ENCODE measurements at places on chromosomes 6 and 20.

- DNase-seq = no peak
Measured at GRCh38 chr6:30490026-30490876, 942 bp downstream of the HLA-E start.

DNA sequence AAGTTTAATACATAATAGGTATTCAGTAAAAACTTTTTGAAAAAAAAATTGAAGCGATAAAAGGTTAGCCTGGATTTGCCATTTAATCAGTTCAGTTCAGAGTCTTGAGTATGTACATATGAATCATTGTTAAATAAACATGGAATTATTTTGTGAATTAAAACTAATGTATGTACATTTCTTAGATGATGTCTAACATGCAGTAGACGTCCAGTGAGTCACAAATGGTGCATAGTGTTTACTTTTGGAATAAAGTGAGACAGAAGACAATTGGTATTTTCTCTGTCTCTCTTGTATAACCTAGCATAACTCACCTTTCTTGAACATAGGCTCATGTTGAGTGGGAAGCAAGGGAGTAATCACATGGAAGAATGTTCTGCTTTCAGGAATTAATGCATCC, 83.5 kb downstream of the EYS start:
- DNase-seq = no peak

DNA sequence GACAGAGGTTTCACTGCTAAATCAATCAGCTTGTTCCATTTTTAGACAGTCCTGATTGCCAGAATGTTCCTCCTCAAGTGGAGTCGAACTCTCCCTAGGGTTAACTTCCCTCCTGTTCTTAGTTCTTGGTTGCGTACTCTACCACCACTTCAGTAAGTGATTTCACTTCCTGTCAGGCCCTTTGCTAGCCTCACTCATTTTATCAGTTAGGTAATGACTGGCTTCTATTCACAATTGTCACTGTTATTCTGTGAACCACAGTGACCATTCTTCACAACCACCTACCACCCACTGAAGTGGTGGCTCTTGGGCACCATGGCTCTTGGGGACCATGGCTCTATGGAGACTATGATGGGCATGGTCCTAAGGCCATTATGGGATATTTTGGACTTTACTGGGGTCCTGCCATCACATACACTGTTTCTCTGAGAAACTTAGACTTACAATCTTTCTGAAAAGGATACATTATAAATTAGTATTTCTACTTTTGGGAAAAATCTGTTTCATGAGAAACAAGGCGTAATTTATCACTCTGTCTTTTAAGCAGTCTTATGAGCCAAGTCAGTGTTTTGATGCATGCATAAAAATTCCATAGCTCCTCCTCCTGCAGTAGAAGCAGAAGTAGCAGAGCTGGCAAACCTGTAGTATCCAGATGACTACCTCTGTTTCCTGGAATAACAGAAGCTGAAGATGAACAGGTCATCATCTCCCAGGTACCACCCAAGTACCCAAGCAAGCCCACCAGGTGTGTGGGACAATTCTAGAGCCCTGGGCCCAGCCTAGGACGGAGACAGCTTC, 66.3 kb downstream of the ATXN1 start:
- DNase-seq = no peak

GRCh38 chr6:123509112-123509511, 127.6 kb downstream of the TRDN start:
- no peak for DNase-seq

- no peak for DNase-seq
Measured at GRCh38 chr6:24933868-24934401, 1.8 kb downstream of the RIPOR2 start.

- no peak for DNase-seq
Measured at GRCh38 chr6:21241231-21242130, 352.1 kb upstream of the SOX4 start.

Data from NCI-H1436 treated with DMSO at 0.1 percent for 48 hours (cell line).